ENCODE measurements at places on chromosomes 4 and X.

GRCh38 chr4:68209003-68209402, 36.5 kb downstream of the TMPRSS11B start:
- no peak for DNase-seq

DNA sequence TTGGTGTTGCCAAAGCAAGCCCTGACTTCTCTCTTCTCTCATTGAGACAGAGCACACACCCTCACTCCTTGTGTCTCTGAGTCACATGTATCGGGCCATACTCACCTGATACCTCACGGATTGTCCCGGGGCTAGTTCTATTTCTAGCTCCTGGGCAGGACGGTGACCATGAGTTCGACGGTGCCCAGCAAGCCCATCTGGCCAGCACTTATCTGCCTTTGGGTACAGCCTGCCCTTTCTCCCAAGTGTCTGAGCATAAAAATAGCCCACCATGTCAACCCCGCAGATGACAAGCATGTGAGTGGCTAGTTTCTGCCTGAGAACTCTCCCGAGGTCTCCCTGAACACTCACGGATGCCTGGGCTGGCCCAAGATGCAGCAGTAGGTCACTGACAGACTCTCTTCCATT, 158.5 kb downstream of the DHRSX start:
- DNase-seq, result no peak

- DNase-seq, result no peak
Observed at GRCh38 chr4:3700736-3701135, 65.4 kb upstream of the ADRA2C start.

DNA sequence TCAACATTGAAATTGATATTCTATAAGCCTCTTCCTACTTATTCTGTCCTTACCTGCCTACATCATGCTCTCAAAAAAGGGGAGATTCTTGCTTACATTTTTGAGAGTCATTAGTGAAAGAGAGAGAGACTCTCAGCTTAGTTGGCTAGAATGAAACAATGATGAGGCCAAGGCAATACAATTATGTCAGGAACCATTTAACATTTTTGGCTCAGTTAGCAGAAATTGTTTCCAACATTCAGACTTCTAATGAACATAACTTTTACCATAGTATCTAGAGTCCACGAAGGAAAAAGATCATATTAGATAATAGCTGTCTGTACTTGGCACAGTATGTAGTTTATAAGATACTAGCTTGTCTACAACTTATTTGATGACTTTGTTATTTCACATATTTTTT, 263.7 kb upstream of the ARX start:
- no peak for DNase-seq

DNA sequence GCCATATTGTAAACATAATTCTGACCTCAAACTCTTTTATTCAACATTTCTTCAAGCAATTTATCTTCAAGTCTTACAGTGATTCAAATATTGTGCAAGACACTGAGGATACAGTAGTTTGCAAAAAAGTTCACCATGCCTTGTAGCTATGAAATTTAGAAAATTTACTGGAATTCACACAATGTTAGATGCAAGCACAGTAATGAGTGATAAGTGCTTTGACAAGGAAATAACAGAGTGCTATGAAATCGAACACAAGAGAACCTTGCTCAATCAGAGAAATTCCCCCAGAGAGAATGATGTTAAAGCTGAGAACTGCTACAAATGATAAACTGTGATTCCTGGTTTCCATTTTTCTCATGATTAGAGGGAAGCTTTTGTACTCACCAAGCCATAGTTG, 952.9 kb downstream of the FAT4 start:
- no peak for DNase-seq

- no peak for DNase-seq
Observed at GRCh38 chrX:68185161-68185560, 248.1 kb downstream of the OPHN1 start.

DNA sequence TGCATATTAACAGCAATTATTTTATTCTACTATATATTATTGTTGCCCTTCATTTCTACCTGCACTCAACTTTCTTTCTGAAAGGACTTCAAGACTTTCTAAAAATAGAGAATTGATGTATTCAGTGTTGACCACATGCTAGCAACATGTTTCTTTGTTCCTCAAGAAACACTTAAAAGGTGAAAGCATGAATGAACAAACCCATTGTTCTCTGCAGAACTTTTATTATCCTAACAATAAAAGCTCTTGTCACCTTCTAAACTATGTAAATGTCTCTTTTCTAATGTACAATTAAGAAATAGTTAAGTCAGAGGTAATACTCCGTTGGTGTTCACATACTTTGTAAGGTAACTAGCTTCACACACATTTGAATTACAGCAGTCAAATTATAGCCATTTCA, 638.7 kb downstream of the FSTL5 start:
- DNase-seq, result no peak

GRCh38 chrX:50827996-50828395, 14.0 kb upstream of the SHROOM4 start:
- DNase-seq, result no peak

GRCh38 chrX:136674270-136674985, 26.5 kb downstream of the CD40LG start:
- no peak for DNase-seq

GRCh38 chr4:138935-139334, 14.6 kb downstream of the ZNF718 start:
- DNase-seq, result no peak

GRCh38 chr4:101197350-101197749, 150.0 kb downstream of the PPP3CA start:
- DNase-seq, result no peak

DNA sequence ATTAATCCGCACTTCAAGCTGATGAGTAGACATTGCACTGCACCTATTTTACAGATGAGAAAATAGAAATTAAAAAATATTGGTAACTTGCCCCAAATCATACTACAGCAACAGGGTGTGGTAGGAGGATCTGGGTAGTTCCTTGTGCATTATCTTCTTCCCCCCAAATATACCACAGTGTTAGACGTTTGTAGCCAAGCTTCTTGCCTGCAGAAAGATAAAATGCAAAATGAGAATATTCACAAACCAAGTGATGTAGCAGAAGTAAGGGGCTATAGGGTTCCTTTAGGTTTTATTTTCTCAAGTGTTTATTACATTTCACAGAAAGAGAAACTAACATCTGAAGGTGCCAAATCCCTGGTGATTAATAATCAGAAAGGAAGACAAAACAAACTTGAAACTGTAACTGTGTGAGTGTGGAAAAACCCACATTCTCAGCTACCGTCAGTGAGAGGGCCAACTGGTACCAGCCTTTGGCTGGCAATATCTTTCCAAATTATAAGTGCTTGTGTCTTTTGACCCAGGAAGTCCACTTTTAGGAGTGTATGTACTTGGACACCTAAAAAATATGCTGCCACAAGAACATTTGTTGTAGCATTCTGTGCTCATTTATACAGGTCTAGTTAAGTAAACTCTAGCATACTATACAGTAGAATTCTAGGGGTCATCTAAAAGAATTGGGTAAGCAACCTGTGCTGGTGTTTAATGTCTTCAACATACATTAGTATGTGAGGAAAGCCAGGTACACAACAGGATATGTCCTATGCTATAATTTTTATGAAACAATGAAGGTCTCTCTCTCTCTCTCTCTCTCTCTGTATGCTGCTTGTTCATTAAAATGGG, 6.7 kb upstream of the CD38 start:
- no peak for DNase-seq

DNA sequence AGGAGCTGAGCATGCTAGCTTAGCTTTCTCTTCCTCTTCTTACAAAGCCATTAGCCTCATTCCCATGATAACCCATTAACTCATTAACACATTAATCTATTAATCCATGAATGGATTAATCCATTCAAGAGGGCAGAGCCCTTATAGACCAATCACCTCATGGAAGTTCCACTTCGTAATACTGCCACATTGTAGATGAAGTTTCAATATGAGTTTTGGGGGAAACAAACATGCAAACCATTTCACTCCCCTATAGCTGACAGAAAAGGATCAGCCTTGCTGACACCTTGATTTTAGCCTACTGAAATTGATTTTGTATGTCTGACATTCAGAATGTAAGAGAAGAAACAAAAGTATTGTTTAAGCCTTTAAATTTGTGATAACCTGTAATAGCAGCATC, 251.8 kb upstream of the GALNTL6 start:
- DNase-seq, result no peak

GRCh38 chrX:119069128-119069527, 3.7 kb upstream of the CT47C1 start:
- no peak for DNase-seq

DNA sequence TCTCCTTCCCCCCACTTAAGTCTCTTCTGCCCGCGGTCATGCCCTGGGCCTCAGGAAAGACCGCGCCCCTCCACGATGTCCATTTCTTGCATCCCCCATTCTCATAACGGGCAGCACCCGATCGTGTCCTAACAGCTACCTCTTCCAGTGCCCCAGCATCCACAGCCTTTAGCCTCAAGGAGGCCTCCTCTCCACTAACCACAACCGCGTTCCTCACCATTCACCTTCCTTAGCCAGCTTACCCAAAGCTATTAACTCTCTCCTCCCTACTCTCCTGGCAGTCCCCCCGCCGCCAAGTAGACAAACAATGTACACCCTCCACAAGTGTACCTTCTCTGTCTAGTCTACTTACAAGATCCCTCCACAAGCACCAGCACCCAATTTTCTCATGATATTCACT, 58.6 kb upstream of the PAGE5 start:
- DNase-seq, result no peak

GRCh38 chr4:113576947-113577678, 184.4 kb downstream of the CAMK2D start:
- no peak for DNase-seq

DNA sequence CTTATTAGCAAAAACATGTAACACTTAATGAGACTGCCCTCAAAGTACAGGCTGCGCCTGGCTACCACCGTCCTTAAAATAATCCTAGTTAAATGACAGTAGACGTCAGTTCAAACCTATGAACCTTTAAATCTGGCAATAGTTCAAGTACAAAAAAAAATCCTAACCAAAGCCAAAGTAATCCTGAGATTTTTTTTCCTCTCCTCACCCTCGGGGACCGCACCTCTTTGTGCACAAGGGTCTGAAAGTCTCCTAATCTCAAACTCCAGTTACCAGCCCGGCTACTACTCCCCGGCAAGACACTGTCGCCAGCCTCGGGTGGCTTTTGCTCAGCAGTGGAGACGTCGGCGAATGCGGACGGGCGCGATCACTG, 439 bp downstream of the SEC31A start:
- no peak for DNase-seq

- no peak for DNase-seq
Observed at GRCh38 chr4:96986816-96987215, 1146.9 kb downstream of the PDHA2 start.

GRCh38 chr4:11005300-11005699, 320.7 kb upstream of the CLNK start:
- no peak for DNase-seq

- DNase-seq, result no peak
Observed at GRCh38 chr4:26893491-26893890, 32.9 kb downstream of the STIM2 start.

DNA sequence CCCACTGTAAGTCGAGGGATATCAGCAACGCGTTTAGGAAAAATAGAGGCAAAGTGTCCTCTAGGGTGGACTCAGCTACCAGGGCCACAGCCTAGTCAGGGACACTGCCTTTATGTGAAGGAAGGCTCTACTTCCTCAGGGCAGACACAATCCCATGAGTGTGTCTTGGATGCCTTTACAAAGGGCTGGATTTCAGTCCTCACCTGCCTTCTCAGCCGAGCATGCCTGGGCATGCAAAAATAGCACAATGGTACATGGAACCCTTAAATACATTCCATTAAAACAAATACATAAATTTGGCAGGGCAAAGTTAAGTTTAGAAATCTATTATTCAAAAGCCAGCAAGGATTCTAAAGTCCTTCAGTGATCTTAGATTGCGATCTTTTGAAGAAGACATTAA, 51.1 kb downstream of the DMD start:
- no peak for DNase-seq

DNA sequence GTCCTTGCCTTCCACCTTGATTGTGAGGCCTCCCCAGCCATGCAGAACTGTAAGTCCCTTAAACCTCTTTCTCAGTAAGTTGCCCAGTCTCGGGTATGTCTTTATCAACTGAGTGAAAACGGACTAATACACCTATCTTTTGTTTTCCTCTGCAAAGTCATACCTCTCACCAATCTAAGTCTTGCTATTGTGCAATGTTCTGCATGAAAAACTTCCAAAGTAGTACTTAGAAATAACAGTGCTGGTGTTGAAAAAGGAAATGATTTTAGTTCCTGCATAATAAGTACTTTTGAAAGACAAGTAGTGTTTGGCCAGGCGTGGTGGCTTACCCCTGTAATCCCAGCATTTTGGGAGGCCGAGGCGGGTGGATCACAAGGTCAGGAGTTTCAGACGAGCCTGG, 573.5 kb downstream of the ANKRD50 start:
- no peak for DNase-seq

- DNase-seq, result no peak
Observed at GRCh38 chr4:101451086-101451485, 103.8 kb upstream of the PPP3CA start.

- no peak for DNase-seq
Observed at GRCh38 chr4:5133933-5134594, 82.8 kb downstream of the STK32B start.

GRCh38 chr4:121765971-121766538, 1.1 kb upstream of the SMIM43 start:
- DNase-seq, result no peak

- peak; percentile 96 for DNase-seq
Observed at GRCh38 chr4:82900411-82901182, at the start of gene THAP9. Gene THAP9, plus strand, starts transcription at chr4:82900735. Its CDS starts 68 bp downstream, at chr4:82900803.

DNA sequence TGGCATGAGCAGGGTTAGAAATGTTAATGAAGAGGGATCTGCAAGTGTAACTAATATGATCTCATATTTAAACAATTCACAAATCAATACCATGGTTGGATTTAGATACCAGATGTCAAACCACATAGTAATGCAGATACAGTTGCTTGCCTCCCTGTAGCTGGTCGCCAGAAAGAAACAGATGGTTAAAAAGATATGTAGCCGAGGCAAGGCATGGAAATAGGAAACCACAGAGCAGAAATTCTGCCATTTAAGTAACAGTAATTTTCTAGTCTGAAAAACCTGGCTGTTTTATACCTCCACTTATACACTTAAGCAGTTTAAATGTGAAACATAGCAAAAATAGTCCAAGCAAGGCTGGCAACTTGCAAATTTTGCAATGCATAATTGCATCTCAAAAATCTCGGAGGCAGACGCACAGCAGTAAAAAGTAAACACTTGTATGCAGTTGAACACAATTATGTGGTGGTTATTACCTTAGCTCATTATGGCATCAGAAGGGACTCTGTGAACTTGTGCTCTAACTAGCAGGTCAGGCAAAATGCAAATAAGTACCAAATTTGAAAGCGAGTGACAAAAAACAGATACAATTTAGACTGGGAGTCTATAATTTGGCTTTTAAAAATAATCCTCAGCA, 126.8 kb downstream of the NAA11 start:
- no peak for DNase-seq

GRCh38 chr4:173514641-173515217, 15.3 kb downstream of the HAND2 start:
- DNase-seq, result no peak

- no peak for DNase-seq
Observed at GRCh38 chrX:108699368-108699767, 37.0 kb downstream of the IRS4 start.

- no peak for DNase-seq
Observed at GRCh38 chr4:47672696-47673095, 165.2 kb downstream of the CORIN start.

- no peak for DNase-seq
Observed at GRCh38 chr4:179536694-179537093, 2094.5 kb upstream of the AGA start.

- no peak for DNase-seq
Observed at GRCh38 chr4:2046031-2046961, 12.8 kb upstream of the NAT8L start.

GRCh38 chr4:163317110-163317509, 15.3 kb downstream of the NPY1R start:
- DNase-seq, result no peak
